ENCODE measurements at places on chromosomes 3 and 15.

GRCh38 chr3:109356442-109357155, 19.3 kb upstream of the DPPA4 start:
- no peak for DNase-seq

GRCh38 chr3:160098261-160098908, 109.8 kb downstream of the IL12A start:
- DNase-seq = no peak

DNA sequence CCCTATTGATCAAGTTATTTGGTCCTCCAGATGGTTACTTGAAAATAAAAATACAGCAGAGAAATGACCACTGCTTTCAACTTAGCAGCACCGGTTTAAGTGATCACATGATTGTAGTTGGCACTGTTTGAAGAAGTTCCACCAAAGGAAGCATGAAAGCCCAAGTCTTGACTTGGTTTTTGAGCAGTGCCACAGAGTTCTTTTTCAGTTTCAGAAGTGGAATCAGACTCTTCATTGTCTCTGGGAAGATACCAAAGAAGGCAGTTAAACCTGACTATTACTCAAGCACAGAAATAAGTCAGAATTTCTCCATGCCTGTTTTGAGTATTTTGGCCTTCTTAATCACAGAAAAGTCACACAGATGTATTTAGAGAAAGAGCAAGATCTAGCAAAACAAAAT, 66.7 kb downstream of the BBX start:
- DNase-seq = no peak

DNA sequence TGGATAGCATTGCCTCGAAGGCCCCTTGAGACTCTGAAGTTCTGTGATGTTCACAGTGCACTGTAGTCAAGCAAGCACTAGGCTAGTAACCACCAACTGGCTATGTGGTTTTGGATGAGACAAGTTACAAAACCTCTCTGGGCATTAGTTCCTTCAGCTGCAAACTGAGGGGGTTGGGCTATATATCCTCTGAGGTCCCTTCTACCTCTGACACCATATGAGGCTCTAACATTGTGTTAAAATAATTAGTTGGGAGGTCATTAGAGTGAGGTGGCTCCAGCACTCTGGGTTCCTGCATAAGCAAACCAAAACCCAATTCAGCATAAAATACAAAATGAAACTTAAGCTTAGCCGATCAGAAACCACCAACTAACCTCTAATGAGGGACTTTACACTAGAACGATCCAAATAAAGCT, 209.5 kb upstream of the LRRN1 start:
- no peak for DNase-seq
